ENCODE measurements at places on chromosomes 7 and 10.

GRCh38 chr10:102403115-102403514 lies 7.6 kb downstream of the NFKB2 start:
- DNase-seq = no peak

- DNase-seq = no peak
These were observed 63.9 kb downstream of the FOXL3 start for GRCh38 chr7:353746-354325.

- DNase-seq = no peak
These were observed 130.3 kb upstream of the POT1 start for GRCh38 chr7:125059861-125060456.

GRCh38 chr10:60877777-60878120 lies 66.2 kb downstream of the RHOBTB1 start:
- no peak for DNase-seq

Measured in stimulated activated CD8-positive, alpha-beta memory T cell treated with anti-CD3 and anti-CD28 coated beads, Interleukin-2, amount 100 ng/mL, for 48 hours (primary cell).